Iris pigment epithelial cell (primary cell): ENCODE measurements at places on chromosomes 11 and 22.
A peak's percentile ranks its signal among the peaks of the same experiment; 100 is the strongest.

DNA sequence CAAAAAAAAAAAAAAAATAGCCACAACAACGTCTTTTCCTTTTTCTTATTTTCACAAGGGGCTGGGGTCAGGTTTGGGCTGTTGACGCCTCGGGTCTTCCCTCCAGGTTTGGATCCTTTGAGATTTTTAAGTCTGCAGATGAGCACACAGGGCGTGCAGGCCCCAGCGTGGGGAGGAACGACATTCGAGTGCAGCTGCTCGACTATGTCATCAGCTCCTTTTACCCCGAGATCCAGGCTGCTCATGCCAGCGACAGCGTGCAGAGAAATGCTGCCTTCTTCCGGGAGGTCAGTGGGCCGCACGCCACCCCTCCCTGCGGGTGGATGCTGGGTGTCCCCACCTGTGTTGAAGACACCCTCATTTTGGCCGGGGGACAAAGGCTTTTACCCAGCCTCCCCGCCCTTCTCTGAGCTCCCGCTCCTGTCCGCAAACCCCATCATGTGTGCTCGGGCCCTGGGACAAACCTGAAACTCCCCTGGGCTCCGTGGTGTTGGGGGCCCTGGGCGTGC lies 7.7 kb downstream of the SELENOO start:
- no peak for DNase-seq

DNA sequence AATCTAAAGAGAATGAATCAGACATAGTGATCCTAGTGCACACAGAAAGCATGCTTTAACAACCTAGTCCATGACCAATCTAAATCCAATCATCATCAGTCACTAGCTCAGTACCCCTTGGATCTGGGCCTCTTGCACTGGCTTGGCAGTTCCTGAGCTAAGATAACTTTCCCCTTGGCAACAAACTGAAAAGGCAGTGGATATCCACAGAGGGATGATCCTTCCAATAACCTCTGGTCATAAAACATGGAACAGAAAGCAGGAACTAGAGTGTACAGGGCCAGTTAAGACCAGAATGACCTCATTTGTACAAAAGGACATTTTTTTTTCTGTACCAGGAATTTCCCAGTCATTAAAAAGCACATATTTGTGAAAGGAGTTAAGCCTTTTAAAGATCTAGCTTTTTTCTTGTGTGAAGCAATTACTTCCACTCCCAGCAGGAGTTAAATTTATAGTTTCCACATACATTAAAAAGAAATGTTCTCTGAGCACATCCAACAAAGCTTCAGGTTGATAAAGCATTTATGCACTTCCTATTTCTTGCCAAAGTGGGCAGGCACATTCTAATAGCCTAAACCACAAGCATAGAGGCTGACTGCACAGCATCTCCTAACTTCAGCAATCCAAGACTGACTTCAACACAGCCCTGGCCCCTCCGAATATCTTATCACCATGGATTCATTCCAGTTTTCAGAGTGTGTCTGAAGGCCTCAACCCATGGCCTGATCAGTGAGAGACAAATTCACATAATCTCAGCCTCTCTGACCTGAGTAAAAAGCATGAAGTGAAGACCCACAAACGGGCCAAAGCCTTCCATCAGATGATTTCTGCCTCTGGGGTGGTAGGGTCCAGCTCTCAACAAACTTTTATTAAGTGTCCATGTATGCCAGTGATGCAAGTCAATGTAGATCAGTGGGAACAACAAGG lies 29.9 kb downstream of the GUCY1A2 start:
- peak; percentile 79 for DNase-seq

DNA sequence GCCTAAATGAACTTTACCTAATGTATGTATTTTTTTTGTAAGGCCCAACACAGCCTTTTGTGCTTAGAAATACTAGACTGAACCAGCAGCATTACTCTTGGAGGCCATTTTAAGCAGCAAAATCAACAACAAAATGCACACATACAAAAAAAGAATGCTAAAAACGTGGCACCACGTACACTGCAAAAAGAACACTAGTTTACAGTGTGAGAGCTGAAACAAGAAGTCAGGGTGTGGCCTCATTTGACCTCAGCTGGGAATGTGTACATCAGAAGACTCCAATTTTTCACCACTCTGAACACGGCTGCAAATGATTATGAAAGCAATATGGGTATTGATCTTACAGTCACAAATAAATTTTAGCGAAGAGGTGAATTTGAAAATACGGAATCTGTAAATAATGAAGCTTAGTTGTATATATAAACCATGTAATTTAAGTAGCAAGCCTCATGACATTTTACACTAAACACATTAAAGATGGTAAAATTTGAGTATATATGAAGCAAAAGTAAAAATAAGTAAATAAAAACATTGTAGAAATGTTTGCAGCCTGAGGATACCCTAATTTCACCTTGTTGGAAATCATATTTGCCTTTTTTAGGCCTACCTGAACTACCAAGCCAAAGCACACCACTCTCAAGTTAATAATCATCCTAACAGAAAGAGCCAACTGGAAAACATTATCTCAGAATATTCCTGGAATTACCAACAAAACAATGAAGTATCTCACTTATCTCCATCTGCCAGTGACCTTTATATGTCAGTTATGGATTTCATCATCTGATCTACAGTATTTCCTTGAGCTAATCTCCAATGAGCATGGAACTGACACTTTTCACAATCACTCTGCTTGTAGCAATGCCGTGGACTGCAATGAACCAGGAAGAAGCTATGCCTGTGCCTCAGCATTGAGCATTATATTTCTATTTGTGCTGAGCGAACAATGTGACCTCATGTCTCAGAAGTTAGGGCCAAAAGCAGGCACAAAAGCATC lies 319.5 kb upstream of the FAT3 start:
- no peak for DNase-seq

GRCh38 chr11:103898065-103898464 lies 138.4 kb upstream of the DDI1 start:
- DNase-seq, result no peak

DNA sequence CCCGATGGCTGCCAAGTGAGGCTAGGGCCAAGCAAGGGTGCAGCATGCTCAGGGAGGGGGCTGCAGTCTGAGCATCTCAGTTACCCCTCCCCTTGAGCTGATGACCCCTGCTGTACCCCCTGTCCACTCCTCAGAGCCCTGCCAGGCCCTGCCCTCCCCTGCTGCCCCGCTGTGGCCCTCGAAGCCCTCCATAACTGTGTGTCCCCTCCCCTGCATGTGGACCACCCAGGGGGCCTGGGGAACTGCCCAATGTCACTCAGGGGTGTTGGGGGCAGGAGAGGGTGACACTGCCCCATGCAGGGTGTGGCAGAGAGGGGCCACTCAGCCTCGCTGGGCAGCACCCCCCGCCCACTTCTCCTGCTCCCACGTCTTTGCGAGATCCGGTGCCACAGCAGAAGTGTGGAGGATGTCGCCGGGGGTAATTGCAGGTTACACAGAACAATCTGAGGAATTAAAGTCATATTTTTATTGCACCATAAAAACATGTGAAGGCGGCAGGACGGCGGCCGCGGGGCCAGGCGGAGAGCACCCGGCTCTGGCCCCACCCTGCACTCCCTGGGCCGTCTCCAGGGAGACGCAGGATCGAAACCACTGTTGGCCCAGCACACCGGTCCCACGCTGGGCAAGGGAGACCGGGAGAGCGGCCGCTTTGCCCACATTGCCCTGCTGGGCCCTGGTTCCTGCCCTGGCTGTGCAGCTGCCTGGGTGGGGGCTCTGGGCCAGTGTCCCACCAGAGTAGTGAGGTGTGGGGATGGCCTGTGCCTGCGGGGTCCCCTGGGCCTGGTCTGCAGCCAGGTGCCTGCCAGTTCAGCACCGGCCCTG lies 18.7 kb upstream of the GNB1L start:
- no peak for DNase-seq

GRCh38 chr11:47185305-47186075 lies 744 bp downstream of the PACSIN3 start:
- peak; percentile 32 for DNase-seq

GRCh38 chr11:8329847-8330361 lies 66.2 kb upstream of the LMO1 start:
- no peak for DNase-seq
